Prostate gland (tissue), 2 donors: ENCODE measurements at places on chromosomes 5 and 9. TPM values are rescaled to one million over a fixed set of nuclear protein-coding genes. Genes with fewer than 3 reads are reported as not detected.
A peak's percentile ranks its signal among the peaks of the same experiment; 100 is the strongest.

Gene RNF145
- 50.5 TPM for total RNA-seq

Gene TRAPPC13
- total RNA-seq = 27.7 TPM

Gene PIP5K1B
- total RNA-seq = 1.6 TPM

Gene FOXD4
- total RNA-seq = 0.46 TPM

Gene COL27A1
- total RNA-seq = 8.7 TPM

Gene ANKRD31
- 3.7 TPM for total RNA-seq

Gene PCDHGB2
- total RNA-seq = 10.5 TPM

Gene LRRC19
- total RNA-seq = not detected

Gene FGF18
- 0.41 TPM for total RNA-seq

Gene NIPBL
- 43.2 TPM for total RNA-seq

Gene PTGDS
- 59.4 TPM for total RNA-seq

Gene FAT2
- 5.6 TPM for total RNA-seq

Gene FGF10
- total RNA-seq = 6.9 TPM

- peak; percentile 7 for DNase-seq
These were observed 69.0 kb downstream of the SLC28A3 start for GRCh38 chr9:84271531-84271900.

DNA sequence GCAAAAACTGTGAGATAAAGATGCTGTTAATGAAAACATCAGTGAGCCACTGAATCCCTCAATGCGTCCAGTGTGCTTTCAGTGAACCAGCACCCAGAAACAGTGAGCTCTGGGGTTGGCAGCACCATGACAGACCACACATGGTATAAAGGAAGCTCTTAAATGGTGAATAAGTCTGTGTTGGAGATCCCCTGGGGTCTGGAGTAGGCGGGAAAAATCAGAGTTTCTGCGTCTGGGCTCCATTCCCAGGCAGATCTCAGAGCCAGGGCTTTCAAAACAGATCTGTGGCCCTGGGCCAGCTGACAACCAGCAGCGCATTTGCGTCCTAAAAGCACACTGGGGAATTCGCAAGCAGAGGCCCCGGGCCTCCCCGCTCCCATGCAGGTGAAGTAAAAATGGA is 233.5 kb downstream of the FRMD3 start:
- peak; percentile 71 for DNase-seq

GRCh38 chr5:38782180-38782835 is 63.5 kb upstream of the OSMR start:
- no peak for DNase-seq

GRCh38 chr9:90795871-90796317 is 5.7 kb upstream of the SYK start:
- no peak for DNase-seq

DNA sequence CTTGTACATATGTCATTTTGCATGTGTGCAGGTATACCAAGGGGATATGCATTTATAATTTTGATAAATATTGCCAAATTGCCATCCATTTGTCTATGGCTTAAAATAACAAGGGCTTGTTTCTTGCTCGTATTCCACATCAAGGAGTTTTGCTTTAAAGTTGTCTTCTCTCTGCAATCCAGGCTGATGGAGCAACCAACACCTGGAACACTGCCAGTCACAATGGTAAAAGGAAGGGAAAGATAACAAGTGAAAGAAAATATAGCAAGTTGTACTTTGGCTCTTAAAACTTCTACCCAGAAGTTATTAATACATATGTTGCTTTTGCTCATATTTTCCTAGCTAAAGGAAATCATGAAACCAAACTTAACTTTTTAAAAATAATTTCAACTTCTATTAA is 156.9 kb downstream of the UNC13B start:
- DNase-seq = no peak

DNA sequence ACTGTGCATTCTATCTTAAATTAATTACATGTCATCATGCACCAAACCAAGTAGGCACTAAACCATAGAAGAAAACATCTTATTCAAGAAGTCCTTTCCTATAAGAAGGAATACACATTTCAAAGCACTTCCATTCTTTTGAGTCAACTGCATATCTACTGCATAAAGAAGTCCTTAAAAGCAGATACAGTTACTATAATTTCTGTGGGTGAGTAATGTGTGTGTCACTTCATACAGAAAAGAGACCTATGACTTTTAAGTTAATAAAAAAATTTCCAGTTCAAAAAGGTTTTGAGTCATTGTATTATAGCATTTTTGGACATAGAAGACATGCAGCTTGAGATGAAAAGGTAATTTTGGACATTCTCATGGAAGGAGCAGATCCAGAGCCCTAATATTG is 125.0 kb downstream of the DTWD2 start:
- no peak for DNase-seq

- no peak for DNase-seq
These were observed 106.4 kb downstream of the AUH start for GRCh38 chr9:91255327-91255726.

- DNase-seq = no peak
These were observed 58.3 kb upstream of the LHFPL2 start for GRCh38 chr5:78706825-78707224.

- no peak for DNase-seq
These were observed 26.9 kb upstream of the RNF38 start for GRCh38 chr9:36426945-36427344.

- DNase-seq = no peak
These were observed 114.2 kb downstream of the ANXA1 start for GRCh38 chr9:73265876-73266275.

GRCh38 chr9:6417186-6417585 is 4.2 kb downstream of the UHRF2 start:
- DNase-seq = no peak

- no peak for DNase-seq
These were observed 408.0 kb downstream of the EBF1 start for GRCh38 chr5:158691631-158692255.

DNA sequence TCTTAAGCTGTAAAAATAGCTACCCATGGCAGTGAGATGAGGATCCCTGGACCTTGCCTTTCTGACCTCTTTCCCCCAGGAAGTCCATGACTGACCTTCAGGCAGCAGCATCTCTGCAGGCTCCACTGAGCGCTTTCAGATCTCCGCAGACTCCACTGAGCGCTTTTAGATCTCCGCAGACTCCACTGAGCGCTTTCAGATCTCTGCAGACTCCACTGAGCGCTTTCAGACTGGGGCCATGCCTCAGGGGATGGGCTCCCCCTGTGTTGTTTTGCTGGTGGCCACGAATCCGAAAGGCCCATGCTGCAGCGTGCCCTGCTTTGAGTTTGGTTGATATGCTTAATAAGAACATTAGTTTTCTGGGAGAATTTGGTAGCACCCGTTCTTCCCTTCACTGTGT is 254.2 kb downstream of the FANCC start:
- no peak for DNase-seq

- no peak for DNase-seq
These were observed 261.1 kb upstream of the DAPK1 start for GRCh38 chr9:87236546-87236945.

DNA sequence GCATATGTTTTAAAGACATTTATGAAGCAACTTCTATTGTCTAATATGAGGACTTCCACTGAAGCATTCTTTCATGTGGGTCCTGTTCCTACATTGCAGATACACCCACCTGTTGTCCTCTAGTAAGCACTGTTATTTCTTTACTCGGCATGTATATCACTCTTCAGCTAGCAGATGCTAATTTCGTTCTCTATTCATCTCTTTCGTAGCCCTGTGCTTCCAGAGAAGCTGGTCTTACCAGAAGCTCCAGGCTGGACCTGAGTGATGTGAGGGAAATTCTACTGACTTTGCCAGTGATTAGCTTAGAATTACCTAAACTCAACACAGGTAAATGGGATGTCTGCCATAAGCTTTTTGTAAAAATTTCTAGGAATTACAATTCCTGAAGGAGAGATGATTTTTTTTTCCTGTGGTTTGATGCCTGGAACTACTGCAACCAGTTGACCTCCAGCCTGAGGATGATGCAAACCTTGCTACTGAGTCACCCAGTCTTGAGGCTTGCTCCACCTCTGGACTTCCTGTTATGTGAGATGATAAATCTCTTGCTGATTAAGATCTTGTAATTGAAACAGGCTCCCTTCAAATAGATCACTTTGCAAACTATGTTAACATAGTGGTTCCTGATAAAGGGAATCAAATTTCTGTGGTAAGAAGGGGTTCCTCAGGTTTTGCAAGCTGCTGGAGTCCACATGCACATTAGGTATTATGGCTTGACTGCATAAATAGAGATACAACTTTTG is 52.2 kb upstream of the SPINK5 start:
- DNase-seq = peak; percentile 26

GRCh38 chr9:26658476-26658875 is 234.1 kb downstream of the CAAP1 start:
- DNase-seq = no peak

DNA sequence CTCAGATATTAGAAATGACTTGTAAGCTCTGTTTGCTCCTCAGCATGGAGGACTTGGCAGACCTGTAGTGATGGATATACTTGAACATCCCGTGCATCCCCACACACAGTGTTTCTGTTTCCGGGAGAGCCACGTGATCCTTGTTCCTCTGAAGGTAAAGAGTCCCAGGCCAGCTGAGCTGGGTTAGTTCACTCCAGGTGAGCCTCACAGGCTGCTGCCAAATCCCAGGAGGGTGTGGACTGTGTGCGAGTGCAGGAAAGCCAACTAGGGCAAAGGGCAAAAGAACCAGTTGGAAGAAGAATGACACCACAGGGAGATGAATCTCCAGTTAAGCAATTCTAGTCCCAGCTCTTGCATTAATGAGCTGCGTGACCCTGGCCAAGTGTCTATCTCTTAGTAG is 10.4 kb upstream of the TOMM5 start:
- DNase-seq = peak; percentile 85

DNA sequence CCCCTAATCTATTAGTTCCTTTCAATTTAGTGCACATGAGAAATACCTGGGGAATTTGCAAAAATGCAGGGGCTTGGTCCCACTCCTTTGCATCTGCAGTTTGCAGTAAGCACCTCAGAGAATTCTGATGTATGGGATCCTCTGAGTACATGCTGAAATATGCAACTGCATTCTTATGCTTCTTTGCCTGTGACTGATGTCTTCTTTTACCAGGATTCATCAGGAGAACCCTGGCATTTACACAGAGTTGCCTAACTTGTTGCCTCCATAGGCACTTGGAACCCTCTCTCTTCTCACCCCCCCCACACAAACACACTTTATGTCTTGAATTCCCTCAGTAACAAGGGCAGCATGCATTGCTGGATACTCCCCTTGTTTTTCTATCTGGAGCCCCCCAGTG is 173.1 kb downstream of the KDM4C start:
- DNase-seq = no peak

- no peak for DNase-seq
These were observed 22.3 kb upstream of the NPM1 start for GRCh38 chr5:171365351-171365750.

- DNase-seq = no peak
These were observed 2.6 kb downstream of the CARD9 start for GRCh38 chr9:136370687-136371532.

DNA sequence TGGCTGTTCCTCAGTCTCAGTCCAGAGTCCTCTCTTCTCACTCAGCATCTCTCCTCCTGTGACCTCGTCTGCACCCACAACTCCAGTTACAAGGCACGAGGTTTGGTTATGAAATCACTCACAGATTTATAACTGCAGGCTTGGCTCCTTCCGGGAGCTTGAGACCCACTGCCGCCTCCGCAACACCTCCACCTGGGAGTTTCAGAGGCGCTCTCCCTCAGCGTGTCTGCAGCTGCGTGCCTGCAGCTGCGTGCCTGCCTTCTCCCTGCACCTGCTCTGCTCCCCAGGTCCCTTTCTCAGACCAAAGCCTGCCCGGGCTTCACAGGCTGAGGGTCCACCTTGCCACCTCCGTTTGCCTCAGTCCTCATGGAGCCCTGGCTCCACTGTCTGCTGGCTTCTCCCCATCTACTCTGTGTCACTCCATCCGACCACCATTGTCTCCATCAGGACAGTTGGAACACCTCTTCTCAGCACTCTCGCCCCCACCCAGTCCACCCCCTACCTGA is 51.5 kb downstream of the HRH2 start:
- DNase-seq = no peak

GRCh38 chr5:129904667-129905472 is 605 bp downstream of the CHSY3 start:
- DNase-seq = peak; percentile 5

- DNase-seq = no peak
These were observed 31.0 kb downstream of the EFCAB9 start for GRCh38 chr5:172224996-172225395.

DNA sequence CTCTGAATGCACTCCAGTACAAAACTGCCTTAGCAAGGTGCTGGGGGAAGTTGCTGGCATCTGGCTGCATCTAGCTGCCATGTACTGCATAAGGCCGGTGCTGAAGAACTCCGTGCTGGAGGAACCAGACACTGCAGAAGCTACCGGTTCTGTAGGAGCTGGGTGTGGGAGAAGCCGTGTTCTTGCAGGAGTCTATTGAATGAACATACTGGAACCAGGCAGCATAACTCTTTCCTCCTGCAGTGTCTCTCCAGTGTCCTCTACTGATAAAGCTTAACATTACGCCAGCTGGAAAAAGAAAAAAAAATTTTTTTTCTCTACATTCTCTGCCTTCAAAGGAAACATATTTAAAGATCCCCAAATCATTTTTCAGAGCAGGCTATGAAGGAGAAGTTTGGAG is 38.5 kb downstream of the VPS13A start:
- DNase-seq = no peak

DNA sequence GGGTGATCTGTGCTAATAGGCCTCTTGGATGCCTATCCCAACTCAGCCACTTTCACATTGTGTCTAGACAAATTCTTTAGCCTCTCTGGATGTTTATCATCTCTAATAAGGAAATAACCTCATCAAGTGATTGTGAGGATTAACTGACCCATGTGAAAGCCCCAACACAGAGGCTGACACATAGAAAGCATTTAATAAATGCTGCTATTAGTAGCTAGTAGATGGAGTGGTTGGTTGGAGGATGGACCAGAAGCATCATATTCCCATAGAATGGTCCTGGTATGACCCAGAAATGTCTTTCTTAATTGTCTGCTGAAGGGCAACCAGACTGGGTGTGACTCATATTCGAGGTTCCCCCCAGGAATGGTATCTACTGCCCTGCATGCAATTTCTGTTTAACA is 124.4 kb downstream of the PIK3R1 start:
- DNase-seq = no peak

- no peak for DNase-seq
These were observed 37.0 kb downstream of the RNF130 start for GRCh38 chr5:180034564-180034963.

DNA sequence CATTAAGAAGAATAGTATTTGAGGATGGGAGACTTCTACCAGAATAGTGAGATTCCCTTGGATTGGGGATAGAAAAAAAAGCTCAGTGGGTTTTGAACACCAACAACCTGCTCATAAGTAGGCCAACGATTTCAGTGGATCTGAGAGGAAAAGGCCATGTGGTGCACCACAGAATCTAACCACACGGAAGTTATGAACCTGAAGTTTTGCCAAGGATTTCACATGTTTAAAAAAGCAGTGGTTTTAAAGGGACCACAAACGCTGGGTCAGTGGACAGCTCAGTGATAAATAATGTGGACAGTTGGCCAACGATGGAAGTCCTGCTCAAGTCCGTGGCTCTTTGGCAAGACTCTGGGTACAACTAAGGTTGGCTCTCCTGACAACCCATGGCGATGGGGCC is 107.2 kb upstream of the TXNDC8 start:
- DNase-seq = no peak

DNA sequence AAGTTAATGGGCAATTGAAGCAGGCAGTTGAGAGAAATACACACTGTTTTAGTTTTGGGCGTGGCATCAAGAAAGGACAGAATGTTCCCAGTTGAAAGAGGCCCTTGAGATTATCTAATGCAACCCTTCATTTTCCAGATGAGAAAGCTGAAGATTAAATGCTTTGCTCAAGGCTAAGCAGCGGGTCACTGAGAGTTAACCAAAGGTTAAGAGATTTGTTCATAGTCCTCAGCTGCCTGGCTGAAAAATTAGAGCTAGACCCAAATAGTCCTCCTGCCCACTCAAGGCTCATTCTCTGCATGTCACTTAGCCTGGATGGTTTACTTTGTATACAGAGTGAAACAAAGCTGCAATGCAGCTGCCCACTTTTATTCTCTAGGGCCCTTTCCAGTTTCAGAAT is 46.7 kb upstream of the MAMDC2 start:
- DNase-seq = no peak
